NCI-H460 (cell line): ENCODE measurements at places on chromosomes 5 and 9. TPM values are rescaled to one million over a fixed set of nuclear protein-coding genes. Genes with fewer than 3 reads are reported as not detected.
A peak's percentile ranks its signal among the peaks of the same experiment; 100 is the strongest.

DNA sequence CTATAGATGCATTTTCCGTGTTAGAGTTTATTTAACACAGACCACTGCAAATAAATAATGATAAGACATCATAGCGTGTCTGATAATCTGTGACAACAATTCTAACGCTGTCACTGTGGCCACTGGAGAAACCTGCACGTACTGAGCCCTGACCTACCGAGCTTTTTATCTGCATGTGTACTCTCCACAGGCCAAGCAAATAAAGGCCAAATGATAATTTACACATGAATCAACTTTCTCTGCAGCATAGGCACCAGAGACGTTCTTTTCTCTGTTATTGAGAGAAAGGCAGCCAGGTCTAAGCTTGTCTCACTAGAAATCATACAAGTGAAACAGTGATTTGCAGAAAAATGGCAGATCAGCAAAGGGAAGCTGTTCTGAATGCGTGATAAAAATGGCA, 75.8 kb downstream of the POU5F2 start:
- no peak for DNase-seq

SV2C gene
- total RNA-seq, result not detected in 2 replicates

ATP10B gene
- total RNA-seq, result not detected in 2 replicates

DNA sequence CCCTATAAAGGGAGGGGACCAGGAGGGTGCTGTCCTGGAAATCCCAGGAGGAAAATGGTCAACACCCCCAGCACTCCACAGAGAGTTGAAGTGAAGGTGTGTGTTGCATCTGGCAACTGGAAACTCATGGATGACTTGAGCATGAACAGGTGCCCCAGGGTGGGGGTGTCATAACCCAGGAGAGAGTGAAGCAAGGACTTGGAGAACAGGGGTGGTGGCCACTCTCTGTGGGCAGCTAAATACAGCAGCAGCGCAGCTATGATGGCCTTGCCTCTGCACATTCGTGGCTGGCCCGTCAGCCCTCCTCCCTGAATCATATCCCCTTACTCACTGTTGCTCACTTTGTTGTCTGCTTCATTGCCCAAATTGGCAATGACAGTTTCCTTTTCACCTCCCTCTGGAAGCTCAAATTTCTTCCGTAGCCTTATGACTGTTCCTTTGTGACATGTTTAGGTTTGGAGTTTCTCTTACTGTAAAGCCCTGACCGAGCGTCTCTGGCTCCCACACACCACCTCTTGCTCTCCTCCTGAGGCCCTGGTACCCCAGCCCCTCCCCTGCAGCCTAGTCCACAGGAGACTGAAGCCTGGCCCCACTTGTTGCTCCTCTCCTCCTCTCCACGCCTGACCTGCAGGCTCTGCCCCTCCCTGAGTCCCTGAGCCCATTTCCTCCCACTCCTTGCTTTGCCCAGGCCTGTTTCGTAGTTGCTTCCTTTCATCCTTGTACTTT, 185.8 kb downstream of the CD180 start:
- DNase-seq, result no peak

DNA sequence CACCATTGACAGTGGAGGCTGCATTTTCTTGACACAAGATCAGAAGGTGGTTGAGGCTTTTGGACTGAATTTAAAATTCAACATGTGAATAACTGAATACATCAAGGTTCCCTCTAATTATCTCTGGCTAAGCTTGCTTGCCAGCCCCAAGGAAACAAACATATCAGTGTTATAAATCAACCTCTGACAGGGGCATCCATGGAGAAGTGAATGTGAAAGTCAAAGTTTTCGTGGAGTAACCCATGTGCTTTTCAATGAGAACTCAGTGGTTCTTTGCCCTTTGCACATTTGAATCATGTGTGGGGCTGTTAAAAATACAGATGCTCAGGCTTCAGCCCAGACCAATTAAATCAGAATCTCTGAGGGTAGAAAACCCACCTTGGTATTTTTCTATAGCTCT, 128.9 kb downstream of the LRRC70 start:
- DNase-seq, result no peak

GRCh38 chr9:130204341-130204740, 32.1 kb downstream of the NCS1 start:
- no peak for DNase-seq

OR13J1 gene
- total RNA-seq, result not detected in 2 replicates

ROR2 gene
- 0.10 and 0.14 TPM in 2 replicates for total RNA-seq

- DNase-seq, result no peak
Measured at GRCh38 chr5:145629047-145629446, 206.1 kb downstream of the PRELID2 start.

DNA sequence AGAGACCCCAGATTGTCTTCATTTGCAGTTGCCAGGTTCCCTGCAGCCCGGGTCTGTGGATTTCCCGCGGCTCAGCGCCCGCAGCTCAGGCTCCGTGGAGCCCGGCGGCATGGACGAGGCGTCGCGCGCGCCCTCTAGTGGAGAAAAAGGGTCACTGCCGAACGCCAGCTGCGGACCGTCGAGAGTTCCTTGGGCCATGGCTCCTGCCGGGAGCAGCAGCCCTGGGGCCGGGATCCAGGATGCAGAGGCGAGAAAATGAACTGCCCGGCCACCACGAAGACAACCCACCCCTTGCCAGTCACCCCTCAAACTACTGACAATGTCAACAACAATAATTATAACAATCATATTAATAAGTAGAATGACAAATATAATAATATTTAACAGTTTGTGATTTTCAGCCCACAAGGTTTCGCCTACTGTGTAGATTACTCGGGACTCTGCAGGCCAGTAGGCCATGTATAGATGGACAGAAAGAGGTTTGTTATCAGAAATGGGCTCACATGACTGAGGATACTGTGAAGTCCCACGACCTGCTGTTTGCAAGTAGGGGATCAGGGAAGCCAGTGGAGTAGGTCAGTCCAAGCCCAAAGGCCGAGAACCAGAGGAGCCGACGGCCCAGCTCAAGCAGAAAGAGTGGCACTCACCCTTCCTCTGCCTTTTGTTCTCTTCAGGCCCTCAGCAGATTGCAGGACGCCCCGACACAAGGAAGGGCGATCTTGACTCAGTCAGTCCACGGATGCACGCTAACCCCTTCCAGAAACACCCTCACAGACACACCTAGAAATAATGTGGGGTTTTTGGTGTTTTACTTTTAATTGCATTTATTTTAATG, 43.1 kb downstream of the BOD1 start:
- peak; percentile 66 for DNase-seq

DNA sequence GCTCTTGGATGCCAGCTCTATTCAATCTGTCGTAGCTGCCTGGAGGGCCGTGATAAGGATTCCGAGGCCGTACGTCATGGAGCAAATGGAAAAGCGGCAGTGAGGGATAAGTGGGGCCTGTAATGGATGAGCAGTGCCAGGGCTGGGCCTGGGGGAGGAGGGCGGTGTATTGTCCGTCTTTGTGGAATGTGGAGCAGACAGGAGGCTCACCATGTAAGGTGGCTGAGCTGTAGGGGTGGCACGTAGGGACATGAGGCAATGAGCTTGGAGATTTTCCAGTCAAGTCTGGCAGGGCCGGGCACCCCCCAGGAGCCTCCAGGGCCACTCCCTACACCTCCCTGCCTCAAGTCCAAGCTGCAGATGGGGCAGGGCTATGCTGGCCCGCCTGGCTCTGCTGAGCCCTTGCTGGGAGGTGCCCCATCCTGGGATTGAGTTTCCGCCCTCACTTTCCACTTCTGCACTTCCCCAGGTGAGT, 29.2 kb downstream of the NCS1 start:
- DNase-seq, result no peak

- DNase-seq, result no peak
Measured at GRCh38 chr5:116563736-116564308, 10.8 kb downstream of the SEMA6A start.

DNA sequence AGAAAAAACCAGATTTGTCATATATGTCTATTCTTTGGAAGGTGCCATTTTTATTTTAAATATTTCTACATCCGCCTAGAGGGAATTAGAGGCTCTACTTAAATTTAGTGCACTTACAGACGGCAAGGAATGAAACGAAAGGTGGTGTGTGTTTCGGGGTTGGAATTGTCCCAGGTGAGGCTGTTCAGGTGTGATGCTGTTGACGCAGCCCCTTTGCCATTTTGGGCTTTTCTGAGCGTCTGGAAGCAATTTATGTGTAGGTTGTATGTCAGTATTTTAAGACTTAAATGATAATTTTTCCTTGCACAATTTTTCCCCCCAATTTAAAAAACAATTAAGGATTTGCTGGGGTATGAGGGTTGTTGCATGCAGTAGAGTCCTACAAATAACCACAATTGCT, 2.0 kb downstream of the TENT4A start:
- DNase-seq, result no peak

CNTRL gene
- 14.1 and 18.7 TPM in 2 replicates for total RNA-seq

DNA sequence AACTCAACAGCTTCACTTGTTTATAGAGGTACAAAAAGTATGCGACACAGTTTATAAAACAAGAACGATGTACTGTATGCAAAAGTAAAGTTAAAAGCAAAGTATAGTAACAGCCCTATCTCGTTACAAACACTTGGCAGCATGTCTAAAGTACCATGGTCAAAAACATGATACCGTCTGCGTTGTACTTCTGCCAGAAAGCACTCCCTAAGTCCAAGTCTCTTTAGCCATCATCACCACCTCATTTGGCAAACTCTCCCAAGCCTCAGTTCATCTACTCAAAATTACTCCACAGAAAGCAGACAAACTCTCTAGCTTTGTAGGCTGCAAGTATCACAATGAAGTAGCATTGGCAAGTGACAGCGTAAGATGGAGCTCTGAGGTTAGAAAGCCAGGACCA, 73.4 kb downstream of the NFIB start:
- no peak for DNase-seq

BARHL1 gene
- not detected in 2 replicates for total RNA-seq

DNA sequence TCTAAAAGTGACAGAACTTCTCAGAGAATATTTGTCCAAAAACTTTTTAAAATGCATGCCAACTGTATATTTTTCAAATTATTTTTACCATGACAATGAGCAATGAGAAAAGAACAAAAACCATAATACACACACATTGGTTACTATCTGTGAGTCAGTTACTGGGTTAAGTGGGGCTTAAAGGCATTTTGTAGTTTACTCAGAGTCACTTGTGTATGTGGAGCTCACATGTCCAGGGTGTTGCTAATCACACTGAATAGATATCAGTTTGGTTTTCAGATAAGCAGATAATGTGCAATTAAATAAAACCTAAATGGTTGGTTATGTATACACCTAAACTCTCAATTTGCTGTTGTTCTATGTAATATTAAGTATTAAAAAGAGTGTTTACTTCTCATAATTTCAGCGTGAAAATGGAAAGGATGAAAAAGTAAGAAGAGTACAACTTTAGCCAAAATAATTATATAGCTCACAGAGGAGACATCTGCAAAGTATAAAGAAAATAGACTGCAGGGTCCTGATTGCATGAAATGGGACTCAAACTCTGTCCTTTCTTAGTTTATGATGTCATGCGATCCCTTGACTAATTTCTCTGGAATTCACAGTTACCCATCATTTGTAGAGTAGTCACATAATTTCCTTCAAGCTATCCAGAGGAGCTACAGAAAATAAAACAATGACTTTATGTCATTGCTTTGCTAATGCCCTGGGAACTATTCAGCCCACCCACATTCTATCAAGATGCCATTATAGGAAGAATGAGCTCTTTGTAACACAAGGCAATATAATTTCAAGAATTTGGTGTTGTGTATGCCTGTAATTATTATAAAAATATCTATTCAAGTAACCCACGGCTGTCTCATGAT, 388.0 kb upstream of the ZNF608 start:
- peak; percentile 90 for DNase-seq

- DNase-seq, result no peak
Measured at GRCh38 chr9:111068383-111068730, 30.1 kb upstream of the LPAR1 start.

- DNase-seq, result no peak
Measured at GRCh38 chr5:82068723-82069122, 96.9 kb downstream of the ATG10 start.

SLC6A7 gene
- 1.6 TPM in 2 replicates for total RNA-seq

DNA sequence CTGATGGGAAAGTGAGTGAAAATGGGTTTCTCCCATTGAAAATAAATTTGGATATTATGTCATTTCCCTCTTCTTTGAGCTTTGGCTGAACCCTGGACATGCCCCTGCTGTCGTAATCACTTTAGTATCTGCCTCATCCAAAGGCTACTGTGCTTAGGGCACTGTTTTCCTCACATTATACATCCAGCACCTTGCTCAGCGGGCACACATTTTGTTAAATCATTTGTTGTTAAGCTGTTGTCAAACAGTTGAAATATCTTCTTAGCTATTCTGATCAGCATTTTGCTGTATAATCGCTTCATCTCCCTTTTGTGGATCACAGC, 352.7 kb upstream of the CD180 start:
- DNase-seq, result no peak

DNA sequence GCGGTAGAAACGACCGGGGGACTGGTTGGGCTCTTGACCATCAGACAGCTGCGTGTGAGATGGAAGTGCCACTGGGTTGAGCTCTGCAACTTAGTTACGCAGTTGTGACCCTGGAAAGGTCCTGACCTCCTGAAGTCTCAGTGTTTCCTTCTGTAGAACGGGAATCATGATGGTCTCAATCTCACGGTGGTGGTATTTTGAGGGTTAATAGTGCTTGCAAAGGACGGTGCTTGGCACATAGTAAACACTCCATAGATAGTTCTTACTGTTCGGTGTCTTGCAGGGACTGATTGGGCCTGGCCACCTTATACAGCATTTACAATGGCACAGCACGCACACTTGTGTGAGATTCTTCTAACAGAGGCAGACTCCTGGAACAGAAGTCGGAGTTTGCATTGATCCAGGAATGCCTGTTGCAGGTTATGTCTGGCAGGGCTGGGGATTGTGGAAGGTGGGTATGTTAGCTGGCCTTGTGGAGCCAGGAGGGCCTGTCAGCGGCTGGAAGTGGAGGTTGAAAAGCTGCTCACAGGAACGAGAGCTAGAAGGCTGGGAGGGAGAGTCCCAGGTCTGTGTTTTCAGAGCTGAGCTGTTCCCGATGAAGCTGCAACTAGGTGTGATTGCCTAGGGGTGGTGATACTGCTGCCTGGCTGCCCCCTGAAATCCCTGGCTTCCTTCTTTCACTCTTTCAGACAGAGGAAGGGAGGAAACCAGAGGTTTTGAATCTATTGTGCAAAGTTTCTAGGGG, 962 bp upstream of the TXN start:
- peak; percentile 47 for DNase-seq

DNA sequence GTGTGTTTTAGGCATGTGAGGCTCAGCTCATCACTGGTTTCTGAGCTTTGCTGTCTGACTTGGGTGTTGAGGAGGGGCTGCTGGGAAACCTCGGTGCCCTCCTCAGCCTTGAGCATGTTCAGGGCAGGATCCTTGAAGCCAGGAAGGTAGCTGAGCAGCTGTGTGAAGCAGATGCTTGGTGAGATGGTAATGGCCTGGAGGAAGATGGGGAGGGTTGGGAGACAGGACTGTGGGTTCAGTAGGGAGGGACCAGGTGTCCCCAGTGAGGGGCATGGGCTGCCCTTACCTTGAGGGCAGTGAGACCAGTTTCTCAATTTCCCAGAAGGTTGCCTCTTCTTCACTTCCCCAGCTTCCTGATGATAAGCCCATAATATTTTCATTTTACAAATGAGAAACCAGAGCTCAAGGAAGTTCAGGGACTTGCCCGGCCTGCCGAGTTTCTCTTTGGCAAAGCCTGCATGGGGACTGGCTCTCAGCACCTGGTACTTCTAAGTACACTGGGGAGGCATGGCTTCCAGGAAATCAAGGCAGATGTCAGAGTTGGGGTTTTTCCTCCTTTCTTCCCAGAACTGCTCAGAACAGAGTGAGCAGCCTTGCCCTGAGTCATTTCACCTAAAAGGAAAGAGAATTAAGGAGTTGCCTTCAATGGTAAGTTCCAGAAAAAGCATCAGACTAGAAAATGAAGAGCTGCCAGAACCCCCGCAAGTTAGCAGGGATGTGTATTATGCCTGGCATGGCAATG, 225.7 kb downstream of the MAST4 start:
- no peak for DNase-seq

- DNase-seq, result no peak
Measured at GRCh38 chr5:78961743-78962142, 23.4 kb downstream of the ARSB start.
